K562 (cell line): ENCODE measurements at places on chromosomes 13 and 19. TPM values are rescaled to one million over a fixed set of nuclear protein-coding genes. Genes with fewer than 3 reads are reported as not detected.
A peak's percentile ranks its signal among the peaks of the same experiment; 100 is the strongest.

GRCh38 chr13:29484796-29485195 is 110.7 kb downstream of the SLC7A1 start:
- H3K4me1 ChIP-seq: peaks cover 4% of the 10 kb centered on the region
- no peak for DNase-seq
- no peak overlapping the region for H3K27ac ChIP-seq
- peaks cover 31% of the 10 kb centered on the region for H3K27me3 ChIP-seq
- H3K4me3 ChIP-seq: no peak overlapping the region

DNA sequence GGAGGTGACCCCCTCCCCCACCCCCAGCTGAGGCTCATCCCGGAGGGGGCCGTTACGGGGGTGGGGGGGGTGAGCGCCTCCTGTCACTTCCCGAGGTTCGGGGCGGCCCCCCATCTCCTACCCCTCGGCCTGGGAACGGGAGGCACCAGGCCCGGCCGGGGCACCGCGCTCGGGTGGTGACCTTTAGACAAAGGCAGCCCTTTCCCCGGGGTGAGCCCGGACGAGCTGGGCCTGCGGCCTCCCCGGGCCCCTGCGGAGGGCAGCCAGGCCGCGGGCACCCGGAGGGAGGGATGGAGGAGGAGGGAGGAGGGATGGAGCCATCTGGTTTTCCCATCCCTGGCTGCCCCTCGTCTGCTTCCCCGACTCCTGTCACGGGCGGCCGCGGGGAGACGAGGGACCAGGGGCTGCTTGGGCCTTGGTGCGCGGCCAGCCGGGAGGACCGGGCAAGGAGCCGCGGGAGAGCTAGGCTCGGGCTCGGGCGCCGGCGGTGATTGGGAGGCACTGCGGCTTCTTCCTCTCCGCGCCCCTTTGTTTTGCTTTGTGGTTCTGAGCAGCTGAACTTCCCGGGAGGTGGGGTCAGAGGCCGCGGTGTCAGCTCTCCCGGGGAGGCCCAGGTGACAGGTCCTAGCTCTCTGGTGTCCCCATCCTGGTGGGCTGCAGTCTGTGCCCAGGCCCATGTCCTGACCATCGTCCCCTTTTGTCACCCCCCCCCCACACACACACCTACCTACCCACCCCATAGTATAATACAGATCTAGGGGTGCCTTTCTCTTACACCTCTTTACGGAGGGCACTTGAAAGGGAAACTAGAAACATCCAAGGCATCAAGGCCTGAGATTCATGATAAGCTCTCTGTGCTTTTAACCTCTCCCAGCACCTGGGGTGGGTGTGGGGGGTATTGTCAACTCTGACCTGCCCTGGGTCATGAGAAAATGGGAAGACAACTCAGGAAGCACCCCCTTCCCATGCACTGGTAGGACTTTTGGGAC is 1.3 kb downstream of the BICRA start:
- H3K36me3 ChIP-seq: no peaks in the 10 kb centered on the region; the same call in 2 of the 3 replicates
- peaks cover 28% of the 10 kb centered on the region for H3K4me1 ChIP-seq
- no peaks in the 10 kb centered on the region for H3K27me3 ChIP-seq

- no peaks in the 10 kb centered on the region for H3K27me3 ChIP-seq
- no peaks in the 10 kb centered on the region for H3K36me3 ChIP-seq
- H3K4me1 ChIP-seq: no peaks in the 10 kb centered on the region
- H3K4me3 ChIP-seq: no peak overlapping the region
Observed at GRCh38 chr19:23415561-23416191, 20.4 kb upstream of the ZNF91 start.

DNA sequence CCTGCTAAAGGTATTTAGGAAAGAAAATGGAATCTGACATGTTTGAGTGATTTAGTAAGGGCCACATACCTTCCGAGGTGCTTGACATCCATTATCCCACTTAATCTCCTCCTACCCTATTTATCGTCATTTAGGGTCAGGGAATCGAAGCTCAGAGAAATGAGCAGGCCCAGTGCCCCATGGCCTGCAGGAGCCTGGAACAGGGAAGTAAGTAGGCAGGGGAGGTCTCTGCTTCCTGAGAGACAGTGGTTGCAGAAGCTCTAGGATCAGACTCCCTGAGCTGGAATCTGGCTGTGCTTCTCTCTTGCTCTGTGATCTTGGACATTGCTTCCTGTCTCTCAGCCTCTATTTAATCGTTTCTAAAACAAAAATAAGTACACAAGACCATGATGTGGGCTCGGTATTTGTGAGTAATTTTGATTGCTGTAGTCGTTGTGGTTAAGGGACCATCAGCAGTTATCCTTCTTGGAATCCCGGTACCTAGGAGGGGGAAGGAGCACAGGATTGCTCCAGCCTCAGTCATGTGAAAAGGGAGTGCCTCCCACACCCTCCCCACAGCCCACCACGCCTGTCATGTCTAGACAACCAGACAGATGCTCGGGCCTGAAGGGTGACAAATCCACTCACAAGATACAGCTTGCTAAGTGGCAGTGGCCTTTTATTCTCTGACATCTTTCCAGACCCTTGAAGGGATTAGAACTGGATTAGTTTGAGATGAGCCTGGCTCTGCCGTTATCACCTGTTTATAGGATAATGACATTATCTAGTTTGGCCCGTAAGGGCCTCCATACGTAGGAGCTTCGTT is 169.2 kb upstream of the TSHZ3 start:
- no peaks in the 10 kb centered on the region for H3K4me1 ChIP-seq
- H3K27ac ChIP-seq: no peak overlapping the region
- H3K4me3 ChIP-seq: no peak overlapping the region
- no peaks in the 10 kb centered on the region for H3K27me3 ChIP-seq
- no peaks in the 10 kb centered on the region for H3K36me3 ChIP-seq
- DNase-seq: no peak

GRCh38 chr19:54518844-54519243 is 16.2 kb downstream of the LAIR2 start:
- H3K36me3 ChIP-seq: no peaks in the 10 kb centered on the region
- H3K4me1 ChIP-seq: peaks cover 15% of the 10 kb centered on the region

DNA sequence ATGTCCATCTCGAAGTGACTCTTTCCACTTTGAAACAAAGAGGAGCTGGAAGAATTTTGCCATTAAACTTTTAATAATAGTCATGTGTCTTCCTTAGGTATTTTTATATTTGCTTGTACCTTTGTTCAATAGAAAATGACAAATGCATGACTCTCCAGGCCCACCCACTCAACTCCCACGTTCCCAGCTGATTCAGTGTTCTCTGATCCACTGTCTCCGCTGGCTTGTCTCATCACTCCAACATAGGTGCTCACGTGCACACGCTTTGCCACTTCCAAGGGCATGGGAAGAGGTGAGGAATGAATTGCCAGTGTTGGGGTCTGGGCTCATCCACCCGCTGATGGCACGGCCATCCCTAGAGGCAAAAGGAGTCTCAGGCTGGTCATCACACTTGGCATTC is 24.5 kb downstream of the RASL11A start:
- DNase-seq: no peak
- no peaks in the 10 kb centered on the region for H3K4me1 ChIP-seq
- H3K36me3 ChIP-seq: no peaks in the 10 kb centered on the region
- peaks cover 34% of the 10 kb centered on the region for H3K27me3 ChIP-seq
- H3K27ac ChIP-seq: no peak overlapping the region
- H3K4me3 ChIP-seq: no peak overlapping the region

Gene FGF21
- total RNA-seq: not detected in 2 replicates

DNA sequence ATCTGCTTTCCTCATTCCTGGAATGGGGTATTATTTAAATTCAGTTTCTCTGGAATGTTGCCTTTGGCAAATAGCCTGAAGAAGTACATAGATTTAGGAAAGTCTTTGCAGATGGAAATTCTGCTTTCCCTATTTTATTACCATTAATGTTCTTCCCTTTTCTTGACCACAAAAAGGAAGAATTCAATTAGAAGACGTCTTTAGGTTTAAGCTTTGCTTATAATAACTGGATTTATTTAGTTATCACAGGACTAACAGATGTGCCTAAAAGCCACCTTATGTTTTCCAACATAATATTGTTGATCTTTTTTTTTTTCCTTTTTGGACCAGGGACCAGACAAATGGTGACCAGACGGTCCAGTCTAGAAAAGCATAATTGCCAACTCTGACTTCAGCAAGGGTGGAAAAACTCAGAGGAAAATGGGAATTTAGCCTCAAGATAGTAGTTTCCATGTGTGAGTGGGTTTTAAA is 210.1 kb upstream of the SPRY2 start:
- no peaks in the 10 kb centered on the region for H3K4me1 ChIP-seq
- H3K27ac ChIP-seq: no peak overlapping the region
- H3K4me3 ChIP-seq: no peak overlapping the region
- no peaks in the 10 kb centered on the region for H3K36me3 ChIP-seq
- peak; percentile 0 for DNase-seq
- H3K27me3 ChIP-seq: no peaks in the 10 kb centered on the region

GRCh38 chr19:15330801-15331418 is 1.4 kb downstream of the BRD4 start:
- H3K27me3 ChIP-seq: no peaks in the 10 kb centered on the region
- peaks cover 38% of the 10 kb centered on the region for H3K4me1 ChIP-seq
- peak overlapping the region; percentile 94 for H3K27ac ChIP-seq
- H3K4me3 ChIP-seq: peak overlapping the region; percentile 99

DNA sequence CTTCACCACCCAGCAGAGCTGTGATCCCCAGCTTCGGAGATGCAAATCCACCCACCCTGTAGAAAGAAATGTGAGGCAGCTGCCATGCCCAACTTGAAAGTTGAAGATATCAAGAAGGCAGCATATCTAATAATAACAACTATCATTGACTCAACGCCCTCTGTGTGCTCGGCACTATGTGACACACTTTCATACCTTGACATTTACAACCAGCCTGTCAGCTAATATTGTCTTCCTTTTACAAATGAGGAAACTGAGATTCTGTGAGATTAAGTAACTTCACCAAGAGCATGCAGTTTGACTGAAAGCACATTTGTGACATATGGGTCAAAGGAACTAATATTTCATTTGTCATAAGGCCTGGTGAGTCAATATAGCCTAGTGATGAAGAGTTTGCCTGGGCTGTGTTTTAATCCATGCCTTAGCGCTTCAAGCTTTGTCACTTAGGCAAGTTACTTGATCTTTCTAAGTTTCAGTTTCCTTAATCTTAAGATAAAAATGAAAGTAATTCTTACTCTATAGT is 137.0 kb downstream of the FLT1 start:
- no peaks in the 10 kb centered on the region for H3K27me3 ChIP-seq
- no peaks in the 10 kb centered on the region for H3K36me3 ChIP-seq
- no peak for DNase-seq

- no peaks in the 10 kb centered on the region; the same call in 1 of the 2 replicates for H3K27me3 ChIP-seq
- H3K36me3 ChIP-seq: no peaks in the 10 kb centered on the region
- H3K4me1 ChIP-seq: peaks cover 6% of the 10 kb centered on the region; the same call in 2 of the 3 replicates
- no peak overlapping the region for H3K4me3 ChIP-seq
- no peak for DNase-seq
Observed at GRCh38 chr19:18762125-18763023, 28.7 kb downstream of the COMP start.

Gene ATP7B
- 16.5 and 20.4 TPM in 2 replicates for total RNA-seq

Gene IRGC
- total RNA-seq: not detected in 2 replicates

DNA sequence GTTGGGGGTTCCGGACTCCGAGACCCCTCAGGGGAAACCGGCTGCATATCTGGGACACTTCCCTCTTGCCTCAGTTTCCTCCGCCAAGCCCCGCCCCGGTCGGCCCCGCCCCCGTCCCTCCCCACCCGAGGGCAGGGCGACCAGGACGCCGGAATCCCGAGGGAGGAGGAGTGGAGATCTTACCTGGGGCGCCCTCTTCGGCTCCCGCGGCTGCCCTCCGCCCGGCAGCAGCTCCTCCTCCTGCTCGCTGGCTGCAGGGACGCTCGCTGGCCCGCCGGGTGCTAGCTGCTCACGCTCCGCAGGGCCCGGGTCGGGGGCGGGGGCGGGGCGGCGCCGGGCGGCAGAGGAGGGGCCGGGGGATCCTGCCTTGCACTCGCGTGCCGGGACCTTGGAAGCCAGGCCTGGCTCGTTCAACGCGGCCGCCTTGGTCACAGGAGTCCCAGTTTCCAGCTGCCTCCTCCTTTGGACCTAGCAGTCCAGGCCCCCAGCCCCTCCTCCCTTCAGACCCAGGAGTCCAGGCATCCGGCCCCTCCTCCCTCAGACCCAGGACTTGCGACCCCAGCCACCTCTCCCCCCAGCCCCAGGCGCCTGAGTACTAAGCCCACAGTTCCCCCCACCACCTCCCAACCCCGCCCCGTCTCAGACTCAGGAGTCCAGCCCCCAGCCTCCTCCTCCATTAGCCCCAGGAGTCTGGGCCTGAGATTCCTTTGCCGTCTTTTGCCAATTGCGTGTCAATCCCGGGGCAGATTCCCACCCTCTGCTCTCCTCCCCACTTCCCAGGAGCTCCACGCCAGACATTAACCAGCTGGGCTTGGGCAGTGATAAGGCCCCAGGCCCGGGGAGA is at the start of gene NTF4:
Gene NTF4 (minus strand): TSS at position 51 of the 844 bp plus-strand sequence. CDS start 2,821 bp downstream, outside the sequence.
- H3K4me3 ChIP-seq: no peak within 1 kb of the TSS
- peaks cover 61% of the 10 kb centered on the region for H3K27me3 ChIP-seq
- peaks cover 25% of the 10 kb centered on the region for H3K4me1 ChIP-seq
- no peak within 1 kb of the TSS for H3K27ac ChIP-seq
- peak; percentile 74 for DNase-seq
- H3K36me3 ChIP-seq: no peaks in the 10 kb centered on the region

Gene PROZ
- not detected in 2 replicates for total RNA-seq

GRCh38 chr19:50500060-50500752 is 10.8 kb downstream of the JOSD2 start:
- no peak overlapping the region for H3K4me3 ChIP-seq
- H3K27ac ChIP-seq: no peak overlapping the region
- H3K27me3 ChIP-seq: no peaks in the 10 kb centered on the region
- no peaks in the 10 kb centered on the region for H3K36me3 ChIP-seq
- H3K4me1 ChIP-seq: no peaks in the 10 kb centered on the region; the same call in 2 of the 3 replicates
- DNase-seq: peak; percentile 81

Gene ZNF135
- total RNA-seq: not detected in 2 replicates

- H3K4me3 ChIP-seq: no peak overlapping the region
- DNase-seq: no peak
- H3K36me3 ChIP-seq: no peaks in the 10 kb centered on the region
Observed at GRCh38 chr13:41641961-41642360, 184.6 kb downstream of the RGCC start.

Gene SLC25A41
- total RNA-seq: 4.2 and 4.6 TPM in 2 replicates

GRCh38 chr13:94622344-94622743 is 20.7 kb downstream of the GPR180 start:
- DNase-seq: no peak
- no peaks in the 10 kb centered on the region for H3K27me3 ChIP-seq
- no peaks in the 10 kb centered on the region for H3K4me1 ChIP-seq
- no peak overlapping the region for H3K4me3 ChIP-seq
- no peak overlapping the region for H3K27ac ChIP-seq

DNA sequence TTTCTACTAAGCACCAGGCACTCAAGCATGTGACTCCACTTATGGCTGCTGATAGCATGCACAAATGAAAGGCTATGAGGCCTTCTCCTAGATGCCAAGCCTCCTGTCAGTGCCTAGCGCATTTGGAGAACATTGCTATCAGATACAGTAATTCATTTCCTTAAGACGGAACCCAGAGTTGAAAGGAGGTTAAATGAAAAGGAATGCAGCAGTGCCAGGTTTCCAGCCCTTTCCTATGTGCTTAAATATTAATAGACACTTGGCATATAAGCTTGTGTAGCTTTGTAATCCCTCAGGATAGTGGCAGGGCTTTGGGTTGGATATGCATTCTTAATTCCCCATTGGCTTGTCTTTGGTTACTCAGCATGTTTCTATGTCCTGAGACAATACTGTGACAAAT is 140.1 kb upstream of the FRY start:
- no peak overlapping the region for H3K4me3 ChIP-seq
- H3K36me3 ChIP-seq: no peaks in the 10 kb centered on the region
- no peaks in the 10 kb centered on the region for H3K27me3 ChIP-seq
- no peaks in the 10 kb centered on the region for H3K4me1 ChIP-seq

Gene SIAH3
- total RNA-seq: not detected in 2 replicates
